Uterus (tissue), 4 donors: ENCODE measurements at places on chromosomes 6 and 20.
A peak's percentile ranks its signal among the peaks of the same experiment; 100 is the strongest.

GRCh38 chr20:25008388-25009217 is 16.1 kb upstream of the APMAP start:
- no peak for DNase-seq

DNA sequence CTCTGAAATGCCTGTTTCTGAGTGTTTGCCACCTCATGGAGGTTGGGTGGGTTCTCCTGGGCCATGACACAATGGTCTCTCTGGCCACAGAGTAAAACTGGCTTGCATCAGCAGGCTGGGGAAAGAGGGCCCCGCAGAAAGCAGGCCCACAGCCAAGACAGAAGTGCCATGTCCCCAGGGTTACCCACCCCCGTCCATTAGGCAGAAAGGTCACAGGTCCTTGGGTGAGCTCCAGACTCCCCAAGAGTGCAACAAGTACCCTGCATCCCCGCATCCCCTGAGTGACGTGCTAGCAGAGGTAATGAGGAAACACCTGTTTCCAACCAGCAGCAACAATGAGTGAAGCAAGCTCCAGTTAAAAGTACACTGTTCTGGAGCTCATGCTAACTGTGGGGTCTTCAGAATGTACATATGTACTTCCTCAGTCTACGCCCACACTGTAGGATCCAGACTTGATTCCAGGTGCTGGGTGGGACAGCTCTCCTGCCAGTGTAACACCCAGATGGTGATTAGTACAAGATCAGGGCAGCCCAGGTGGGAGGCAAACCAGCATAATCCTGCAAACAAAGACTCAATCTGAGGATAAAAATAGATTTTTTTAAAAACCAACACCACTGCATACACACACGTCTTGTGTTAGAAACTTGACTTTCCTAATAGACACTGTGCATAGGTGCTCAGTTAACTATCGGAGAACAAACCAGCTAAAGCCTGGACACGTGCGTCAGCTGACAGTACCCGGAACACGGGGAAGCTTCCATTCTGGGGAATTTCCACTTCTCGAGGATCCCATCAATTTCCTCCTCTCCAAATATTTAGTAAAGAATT is 31.5 kb downstream of the RRBP1 start:
- peak; percentile 31 for DNase-seq

DNA sequence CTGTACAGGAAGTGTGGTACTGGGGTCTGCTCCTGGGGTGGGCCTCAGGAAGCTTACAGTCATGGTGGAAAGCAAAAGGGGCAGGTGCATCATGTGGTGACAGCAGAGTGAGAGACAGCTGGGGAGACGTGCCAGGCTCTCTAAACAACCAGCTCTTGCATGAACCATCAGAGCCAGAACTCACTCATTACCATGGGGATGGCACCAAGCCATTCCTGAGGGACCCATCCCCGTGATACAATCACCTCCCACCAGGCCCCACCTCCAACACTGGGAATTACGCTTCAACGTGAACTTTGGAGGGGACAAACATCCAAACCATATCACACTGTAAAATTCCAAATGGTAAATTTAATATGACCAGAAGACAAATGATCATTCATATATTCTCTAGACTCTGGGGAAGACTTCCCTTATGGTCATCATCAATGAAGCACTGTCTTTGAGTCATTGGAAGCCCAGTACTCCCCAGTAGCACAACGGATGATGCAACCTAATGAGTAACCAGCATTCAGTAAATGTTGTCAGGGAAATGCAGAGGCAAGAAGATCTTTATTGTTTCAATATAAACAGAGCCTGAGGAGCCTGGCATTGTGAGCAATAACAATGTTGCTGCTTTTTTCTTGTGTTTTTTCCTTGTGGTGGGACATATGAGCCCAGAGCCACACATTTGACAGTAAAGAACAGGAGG is 48.2 kb upstream of the RALY start:
- DNase-seq: no peak

- no peak for DNase-seq
These were observed 407.4 kb upstream of the RGS17 start for GRCh38 chr6:153538491-153538890.

DNA sequence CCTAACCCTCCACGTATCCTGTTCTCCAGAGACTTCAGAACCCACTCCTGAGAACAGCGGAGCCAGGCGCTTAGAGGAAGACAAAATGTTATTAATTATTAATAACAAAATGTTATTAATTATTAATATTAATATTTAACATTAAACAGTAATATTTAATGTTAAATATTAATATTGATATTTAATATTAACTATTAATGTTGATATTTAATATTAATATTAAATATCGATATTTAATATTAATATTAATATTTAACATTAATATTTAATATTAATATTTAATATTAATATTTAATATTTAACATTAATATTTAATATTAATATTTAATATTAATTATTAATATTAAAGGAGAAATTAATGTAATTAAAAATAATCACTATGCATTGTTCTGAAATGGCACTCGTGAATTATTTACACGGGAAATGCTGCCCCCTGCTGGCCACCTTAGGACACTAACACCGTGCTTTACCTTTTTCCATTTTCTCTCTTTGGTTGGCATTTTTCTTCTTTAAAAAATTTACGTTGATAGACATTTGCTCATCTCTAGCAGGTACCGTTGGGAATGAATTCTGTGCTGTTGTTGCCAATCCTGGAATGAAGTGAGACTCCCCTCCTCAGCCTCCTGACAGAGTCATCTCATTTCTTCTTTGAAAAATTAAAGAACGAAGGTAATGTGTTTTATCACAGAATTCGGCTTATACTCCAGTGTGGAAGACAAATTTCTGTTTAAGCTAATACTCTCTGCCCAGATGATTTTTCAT is 7.5 kb upstream of the GGTLC1 start:
- DNase-seq: peak; percentile 43

DNA sequence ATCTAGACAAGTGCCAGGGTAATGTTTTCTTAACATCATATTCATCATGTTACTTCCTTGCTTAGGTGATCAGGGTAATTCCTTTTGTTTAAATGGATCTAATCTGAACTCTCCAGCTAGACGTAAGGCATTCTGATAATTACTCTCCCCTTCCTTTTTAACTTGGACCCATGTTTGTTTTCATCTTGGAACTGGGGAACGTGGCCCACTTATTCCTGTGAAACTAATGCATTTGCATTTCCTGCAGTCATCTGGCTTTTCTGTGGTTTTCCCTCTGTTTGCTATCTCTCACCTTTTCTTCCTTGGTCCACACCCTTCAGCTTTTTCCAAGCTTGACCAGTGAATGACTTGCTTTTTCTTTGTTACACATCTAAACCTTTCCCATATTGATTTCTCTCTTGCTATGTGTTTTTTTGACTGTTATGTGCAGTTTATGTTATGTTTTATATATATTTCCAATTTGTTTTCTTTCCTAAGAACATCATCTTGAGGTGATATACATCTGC is 33.3 kb downstream of the SLX4IP start:
- no peak for DNase-seq

GRCh38 chr6:148037496-148037895 is 305.1 kb upstream of the SASH1 start:
- DNase-seq: no peak

DNA sequence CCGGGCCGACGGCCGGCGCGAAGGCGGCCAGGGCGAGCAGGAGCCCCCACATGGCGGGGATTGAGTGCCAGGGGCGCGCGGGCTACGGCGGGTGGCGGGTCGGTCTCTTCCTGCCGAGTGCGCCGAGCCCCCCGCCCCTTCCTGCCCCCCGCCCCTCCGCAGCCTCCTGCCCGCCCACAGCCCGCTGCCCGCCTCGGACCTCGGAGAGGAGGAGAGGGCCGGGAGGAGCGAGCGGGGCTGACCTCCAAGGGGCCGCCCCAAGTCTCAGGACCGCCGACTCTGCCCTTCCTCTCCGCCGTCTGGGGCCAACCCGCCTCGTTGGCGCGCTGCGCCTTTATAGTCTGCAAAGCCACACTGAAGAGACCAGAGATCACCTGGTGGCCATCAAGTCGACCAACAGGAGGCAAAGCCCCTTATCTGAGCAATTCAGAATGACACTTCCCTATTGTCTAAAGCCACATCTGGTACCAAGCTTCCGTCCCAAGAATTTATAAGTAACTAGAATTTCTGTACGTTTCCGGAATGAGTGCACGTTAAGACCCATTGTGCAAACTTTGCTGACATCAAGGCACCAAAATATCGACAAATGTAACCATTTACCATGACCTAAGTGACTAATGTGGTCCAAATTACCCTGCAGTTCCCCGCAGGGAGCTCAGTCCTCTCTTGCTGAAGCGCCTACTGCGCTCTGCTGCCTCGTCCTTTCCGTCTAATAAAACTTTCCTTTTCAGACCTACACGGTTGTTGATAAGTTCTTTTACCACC is at the start of gene CPXM1:
CPXM1 (minus strand) TSS at position 107 of the 765 bp plus-strand sequence; CDS start at position 52, 55 bp downstream.
- no peak for DNase-seq

GRCh38 chr6:92479831-92480230 is 939.5 kb downstream of the EPHA7 start:
- DNase-seq: no peak

DNA sequence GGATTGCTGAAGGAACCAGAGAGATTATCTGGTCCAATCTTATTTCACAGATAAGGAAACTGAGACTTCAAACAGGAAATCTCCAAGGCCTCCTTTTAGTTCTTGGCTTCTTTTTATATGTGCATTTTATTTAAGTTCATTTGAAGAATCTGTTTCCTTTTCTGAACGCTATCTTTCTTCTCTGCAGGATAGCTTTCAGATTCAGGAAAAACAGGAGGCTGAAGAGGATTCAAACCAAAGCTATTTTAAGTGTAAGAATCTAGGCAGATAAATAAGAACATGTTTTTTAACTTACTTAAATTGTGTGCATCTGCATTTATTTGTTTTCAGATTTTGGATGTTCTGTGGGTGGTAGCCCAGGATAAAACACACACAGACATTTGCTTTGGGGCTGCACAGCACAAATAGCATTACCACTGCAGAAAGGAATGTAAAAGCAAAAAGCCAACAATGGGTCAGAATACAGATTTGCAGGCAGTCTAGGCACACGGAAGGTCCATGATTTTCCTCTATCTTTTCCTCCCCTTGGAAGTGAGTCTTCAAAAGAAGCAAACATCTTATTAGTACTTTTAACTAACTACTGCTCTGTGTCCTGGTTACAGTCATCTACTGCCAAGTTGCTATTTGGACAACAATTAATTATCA is 188.8 kb upstream of the TBX18 start:
- no peak for DNase-seq

DNA sequence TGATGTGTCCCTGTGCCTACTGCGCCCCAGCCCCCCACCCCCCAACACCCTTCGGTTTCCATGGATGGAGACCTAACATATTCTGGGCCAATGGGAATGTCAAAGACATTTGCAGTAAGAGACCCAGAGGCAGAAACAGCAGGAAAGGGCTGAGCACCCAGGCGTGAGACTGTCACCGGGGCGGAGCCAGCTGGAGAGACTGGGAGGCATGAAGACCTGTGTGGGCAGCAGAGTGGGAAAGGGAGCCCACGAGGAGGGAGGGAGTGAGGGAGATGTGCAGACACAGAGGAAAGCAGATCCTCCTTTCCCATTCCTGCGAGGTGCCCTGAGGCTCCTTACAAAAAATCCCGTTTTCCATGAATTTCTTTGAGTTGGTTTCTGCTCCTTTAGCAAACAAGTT is 150.2 kb downstream of the FOXC1 start:
- no peak for DNase-seq
